ENCODE measurements at places on chromosomes 16 and 17.

GRCh38 chr17:82754297-82755208, 2.7 kb downstream of the TBCD start:
- DNase-seq = no peak

DNA sequence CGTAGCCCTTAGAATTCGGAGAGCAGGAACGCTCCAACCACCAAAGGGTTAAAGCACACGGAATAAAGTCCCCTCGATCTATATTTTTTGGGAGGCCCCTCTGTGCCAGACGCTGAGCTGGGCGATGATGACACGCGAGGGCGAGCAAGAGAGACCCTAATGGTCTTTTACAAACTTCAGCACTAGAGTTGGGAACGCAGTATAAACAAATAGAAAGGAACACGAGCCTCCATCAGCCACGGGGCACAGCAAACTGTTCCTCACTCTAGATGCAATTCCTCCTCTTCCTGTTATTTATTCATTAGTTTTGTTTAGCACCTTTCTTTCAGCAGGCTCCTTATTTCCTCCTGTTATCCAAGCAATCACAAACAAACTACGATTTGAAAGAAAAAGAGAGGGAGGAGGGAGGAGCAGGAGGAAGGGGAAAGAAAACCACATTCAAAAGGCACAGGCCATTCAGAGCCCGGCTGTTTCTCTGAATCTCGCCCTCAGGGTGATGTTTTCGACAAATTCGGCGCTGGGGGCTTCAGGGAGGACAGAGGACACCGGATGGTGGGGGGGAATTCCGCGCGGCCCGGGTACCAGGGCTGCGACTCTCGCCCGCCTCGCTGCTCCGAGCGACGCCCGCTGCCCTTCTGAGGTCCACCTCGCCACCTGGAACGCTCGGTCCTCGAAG, 1.6 kb downstream of the TOX3 start:
- DNase-seq = no peak

DNA sequence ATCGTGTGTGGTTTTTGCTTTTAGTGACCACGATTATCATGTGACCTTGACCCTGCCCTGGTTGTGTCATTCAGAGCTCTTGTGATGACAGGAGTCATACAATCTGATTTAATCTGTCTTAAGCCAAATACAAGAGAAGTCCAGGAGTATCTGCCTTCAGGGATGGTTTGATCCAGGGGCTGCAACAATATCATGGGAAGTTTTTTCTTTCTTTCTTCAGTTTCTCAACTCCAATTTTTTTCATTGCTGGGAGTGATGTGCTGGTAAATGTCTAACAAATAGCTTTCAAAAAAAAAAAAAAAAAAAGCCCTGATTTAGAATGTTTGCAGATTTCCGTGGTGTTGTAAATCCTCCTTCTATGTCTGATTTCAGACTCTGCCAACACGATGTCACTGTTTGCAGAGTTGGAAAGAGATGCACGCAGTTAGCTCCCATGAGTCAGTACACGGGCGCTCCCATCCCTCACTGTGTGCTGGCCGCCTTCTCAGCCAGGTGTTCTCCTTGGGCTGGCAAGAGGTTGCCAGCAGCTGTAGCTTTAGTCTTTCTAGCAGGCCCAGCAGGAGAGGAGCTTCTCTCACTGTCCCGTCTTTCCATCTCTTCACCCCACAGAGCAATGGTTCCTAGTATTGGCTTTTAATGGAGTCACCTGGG, 229.7 kb downstream of the SNX29 start:
- no peak for DNase-seq

GRCh38 chr16:23182679-23183542, at the start of gene SCNN1G:
SCNN1G (plus strand) TSS chr16:23182745; CDS start chr16:23186272, 3,527 bp downstream.
- no peak for DNase-seq

GRCh38 chr17:78628547-78629435, 51.6 kb upstream of the DNAH17 start:
- DNase-seq = no peak

DNA sequence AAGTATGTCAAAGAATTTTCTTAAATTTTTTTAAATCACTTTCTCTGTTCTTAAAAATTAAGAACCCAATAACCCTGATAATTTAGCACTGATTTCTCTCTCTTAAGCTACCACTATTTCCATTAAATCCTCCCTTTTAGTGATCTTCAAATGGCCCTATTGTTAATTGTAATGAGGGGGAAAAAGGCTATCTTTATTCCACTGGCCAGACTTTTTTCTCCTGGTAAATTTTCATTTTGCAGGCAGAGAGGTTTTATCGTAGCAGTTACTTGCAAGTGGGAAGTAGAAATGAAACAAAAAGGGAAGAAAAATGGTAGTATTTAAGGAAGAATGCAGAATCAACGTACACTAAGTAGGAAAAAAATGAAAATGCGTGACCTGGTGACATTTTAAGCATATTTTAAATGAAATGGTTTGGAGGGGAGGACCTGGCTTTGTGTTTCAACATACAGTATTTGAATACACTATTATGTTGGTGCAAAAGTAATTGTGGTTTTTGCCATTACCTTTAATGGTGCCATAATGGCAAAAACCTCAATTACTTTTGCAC, 224.9 kb downstream of the TANC2 start:
- DNase-seq = no peak

DNA sequence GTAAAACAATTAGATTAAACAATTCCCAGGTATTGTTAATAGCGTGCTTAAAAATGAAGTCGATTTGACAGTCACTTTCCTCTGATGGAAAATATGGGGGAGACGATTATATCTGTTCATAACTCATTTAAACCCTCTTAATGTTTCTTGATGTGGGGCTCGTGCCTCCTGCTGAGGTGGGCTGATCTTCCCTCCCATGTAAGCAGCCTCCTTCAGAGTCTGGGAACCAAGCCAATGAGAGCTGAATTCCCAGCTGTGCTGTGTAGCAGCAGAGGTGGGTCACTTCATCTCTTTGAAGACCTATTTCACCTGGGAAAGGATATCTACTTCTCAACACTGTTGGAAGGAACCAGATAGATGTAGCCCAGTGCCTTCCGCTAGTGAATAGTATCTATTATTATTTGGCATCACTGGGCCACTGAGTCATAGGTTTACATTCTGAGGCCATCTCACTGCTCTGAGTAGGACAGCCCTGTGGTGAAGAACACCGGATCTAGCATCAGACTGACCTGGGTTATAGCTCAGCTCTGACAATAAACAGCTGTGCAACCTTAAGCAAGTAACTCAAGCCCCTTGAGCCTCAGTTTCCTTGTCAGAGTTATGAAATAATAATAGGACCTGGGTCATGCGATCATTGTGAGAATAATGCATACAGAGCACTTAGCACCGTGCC, 85.3 kb upstream of the C16orf82 start:
- DNase-seq = no peak

GRCh38 chr17:57833179-57833939, 16.5 kb downstream of the MRPS23 start:
- DNase-seq = peak; percentile 85

GRCh38 chr16:9054460-9054859, 37.0 kb upstream of the HAPSTR1 start:
- no peak for DNase-seq

- no peak for DNase-seq
These were observed 787 bp downstream of the CDH11 start for GRCh38 chr16:65120831-65121721.

DNA sequence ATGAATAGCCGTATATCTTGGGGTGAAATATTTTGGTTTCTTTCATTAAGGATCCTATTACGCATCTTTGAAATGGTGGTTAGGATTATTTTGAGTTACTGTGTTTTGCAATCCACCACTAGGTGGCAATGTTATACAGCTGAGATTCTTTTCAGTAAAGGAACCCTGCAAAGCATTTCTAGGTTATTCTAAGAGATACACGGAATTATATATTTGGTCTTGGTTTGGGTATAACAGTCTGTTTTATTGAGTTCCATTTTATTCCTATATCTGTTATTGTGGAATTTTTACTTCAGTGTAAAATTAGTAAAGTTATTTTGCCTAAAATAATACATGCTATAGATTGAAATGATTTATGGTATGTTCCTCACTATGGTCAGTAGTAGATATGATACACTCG, 62.9 kb upstream of the CPHXL start:
- DNase-seq = peak; percentile 52

GRCh38 chr17:72416905-72417304, 296.1 kb downstream of the SOX9 start:
- DNase-seq = no peak

DNA sequence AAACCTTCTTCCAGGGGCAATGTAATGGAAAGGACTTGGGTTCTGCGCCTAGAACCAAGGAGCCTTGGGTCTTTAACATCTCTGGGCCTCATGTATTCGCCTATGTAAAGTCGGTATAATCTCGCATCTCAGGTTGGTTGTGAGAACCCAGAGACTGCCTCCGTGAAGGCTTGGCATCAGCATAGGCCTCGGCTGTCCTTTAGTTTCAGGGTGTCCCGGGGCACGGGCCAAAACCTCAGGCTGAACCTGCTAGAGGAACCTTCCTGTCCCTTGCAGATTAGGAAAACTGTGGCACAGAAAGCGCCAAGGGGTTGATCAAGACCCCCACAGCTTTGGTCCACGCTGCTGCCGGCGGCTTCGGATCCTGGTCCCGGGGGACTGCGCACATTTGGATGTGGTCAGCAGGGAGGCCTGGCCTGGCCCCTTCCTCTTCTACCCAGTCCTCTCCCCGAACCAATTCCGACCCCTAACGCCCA, 772 bp upstream of the PHAF1 start:
- DNase-seq = no peak

DNA sequence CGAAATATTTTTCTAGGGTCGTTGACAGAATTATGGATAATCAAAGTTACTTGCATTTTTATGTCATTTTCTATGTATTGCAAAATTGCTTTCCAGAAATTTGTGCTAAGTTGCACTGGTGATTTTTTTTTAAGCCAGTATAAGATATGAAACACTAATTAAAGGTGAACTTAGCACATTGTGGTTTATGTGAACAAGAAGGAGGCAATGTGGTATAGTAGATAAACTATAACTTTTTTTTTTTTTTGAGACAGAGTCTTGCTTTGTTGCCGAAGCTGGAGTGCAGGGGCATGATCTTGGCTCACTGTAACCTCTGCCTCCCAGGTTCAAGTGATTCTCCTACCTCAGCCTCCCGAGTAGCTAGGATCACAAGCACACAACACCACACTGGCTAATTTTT, 13.2 kb downstream of the DGKE start:
- no peak for DNase-seq

GRCh38 chr16:30113711-30114333, 485 bp upstream of the GDPD3 start:
- DNase-seq = no peak

DNA sequence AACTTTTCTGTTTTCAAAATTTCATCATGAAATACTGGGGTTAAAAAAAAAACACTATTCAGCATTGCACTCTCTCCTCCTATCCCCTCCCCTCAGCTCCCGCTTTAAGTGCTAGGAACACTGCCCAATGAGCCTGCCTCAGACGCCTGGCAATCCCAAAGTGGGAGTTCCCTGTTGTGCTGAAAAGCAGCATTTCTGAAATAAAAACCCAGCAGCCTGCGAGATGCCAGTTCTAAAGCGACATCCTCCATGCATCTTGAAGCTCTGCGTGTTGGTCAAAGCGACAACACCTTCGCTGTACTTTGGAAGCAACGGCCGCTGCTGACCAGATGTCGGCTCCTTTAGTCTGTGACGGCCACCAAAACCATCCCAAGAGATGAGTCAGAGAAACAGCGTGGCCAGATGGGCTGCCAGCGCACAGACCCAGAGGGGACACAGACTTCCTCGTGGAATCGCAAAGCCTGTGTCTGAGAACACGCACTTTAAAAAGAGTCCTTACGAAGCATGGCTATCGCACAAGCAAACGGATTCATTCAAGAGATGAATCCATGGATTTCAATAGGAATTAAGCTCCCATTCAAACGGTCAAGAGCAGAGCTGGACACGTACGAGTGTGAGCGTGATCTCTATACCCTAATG, 32.8 kb downstream of the FBXO31 start:
- DNase-seq = no peak

GRCh38 chr16:30445149-30445407, 596 bp downstream of the SEPHS2 start:
- DNase-seq = no peak

GRCh38 chr17:81457401-81457800, 55.2 kb downstream of the ACTG1 start:
- no peak for DNase-seq

DNA sequence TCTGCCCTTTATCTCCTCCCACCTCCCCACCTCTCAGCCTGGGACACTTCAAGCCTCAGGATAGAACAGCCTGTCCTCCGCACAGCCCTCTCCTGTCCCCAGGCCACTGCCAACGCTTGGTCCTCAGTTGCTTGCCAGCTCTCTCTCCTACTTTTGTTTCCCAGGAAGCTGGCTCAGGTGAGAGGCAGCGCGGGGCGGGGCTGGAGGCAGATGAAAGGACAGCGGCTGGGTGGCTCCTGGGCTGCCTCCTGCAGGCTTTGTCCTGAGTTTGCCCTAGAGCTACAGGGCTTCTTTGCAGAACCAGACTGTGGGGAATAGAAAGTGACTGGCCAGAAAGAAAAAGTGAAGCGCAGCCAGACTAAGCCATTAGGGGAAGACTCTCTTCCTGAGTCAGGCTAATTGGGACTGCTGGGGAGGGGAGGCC, 48.2 kb upstream of the CDC42EP4 start:
- DNase-seq = no peak

DNA sequence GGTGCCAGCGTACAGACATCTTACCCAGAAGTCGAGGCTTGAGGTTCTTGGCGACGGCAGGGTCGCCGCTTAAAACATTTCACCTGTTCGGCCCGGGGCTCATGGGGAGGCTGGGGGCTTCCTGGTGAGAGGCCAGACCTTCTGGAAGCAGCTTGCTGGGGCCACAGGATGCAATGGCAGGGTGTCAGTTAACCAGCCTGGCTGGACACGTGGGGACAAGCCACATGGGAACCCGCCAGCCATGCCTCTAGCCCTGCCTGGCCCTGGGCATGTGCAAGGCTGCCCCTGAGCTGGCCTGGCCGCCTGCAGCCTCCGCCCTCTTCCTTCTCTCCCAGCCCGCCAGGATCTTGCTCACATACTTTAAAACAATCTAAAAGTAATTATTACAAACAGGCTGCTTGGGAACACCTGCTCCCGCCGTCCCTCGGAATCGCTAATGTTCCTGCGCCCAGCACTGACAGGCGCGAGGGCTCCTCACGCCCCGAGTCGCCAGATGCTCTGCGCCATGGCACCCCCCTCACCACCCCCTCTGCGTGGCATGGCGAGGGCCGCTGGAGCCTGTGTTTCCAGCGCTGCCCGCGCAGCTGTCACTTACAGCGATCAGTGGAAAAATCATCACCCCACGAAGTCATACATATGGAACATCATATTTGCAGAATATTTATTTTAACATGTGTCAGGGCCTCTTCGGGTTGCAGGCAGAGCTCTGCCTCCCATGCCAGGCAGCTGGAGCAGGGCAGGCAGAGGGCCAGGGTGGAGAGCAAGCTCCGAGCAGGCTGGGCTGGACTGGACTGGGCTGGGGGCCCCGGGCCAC, 188.7 kb upstream of the GSE1 start:
- no peak for DNase-seq

GRCh38 chr16:69402439-69402838, 16.6 kb upstream of the TERF2 start:
- DNase-seq = peak; percentile 65
